ENCODE measurements at places on chromosomes 13 and 19.
A peak's percentile ranks its signal among the peaks of the same experiment; 100 is the strongest.

DNA sequence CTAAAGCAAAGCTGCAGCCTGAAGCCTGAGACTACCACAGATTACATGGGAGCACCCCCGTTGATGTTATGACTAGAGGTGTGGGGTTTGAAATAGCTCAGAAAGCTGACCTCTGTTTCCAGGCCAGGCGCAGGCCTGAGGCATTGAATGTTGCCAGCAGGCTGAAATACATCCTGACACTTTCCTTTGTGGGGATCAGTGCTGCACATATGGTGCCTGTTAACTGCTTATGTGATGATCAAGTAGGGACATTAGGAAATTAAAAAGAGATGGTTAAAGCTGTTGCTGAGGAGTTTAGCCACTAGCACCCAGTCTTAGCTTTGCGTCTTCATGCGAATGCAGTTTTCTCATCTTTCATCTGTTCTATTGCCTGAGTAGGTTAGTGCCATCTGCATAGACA is 83.2 kb downstream of the CCNA1 start:
- DNase-seq = peak; percentile 57

- no peak for DNase-seq
Observed at GRCh38 chr13:25136880-25137787, 35.0 kb downstream of the AMER2 start.

DNA sequence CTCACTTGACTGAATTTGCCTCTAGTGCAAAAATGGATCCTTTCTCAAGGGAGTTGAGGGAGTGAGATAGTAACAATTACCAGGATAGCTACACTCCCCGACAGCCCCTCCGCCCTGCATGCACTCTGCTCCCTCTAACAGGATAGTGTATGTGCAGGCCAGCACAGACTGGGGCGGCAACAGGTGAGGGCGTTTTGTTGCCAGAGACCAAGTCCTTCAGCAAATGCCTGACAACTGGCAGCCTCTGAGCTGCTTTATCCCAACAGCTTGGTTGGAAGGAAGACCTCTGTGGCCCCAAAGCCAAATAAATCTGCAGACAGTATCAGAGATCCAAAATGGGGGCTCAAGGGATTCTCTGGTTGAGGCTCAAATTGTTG is 86.6 kb downstream of the SLC7A1 start:
- DNase-seq = no peak

- DNase-seq = no peak
Observed at GRCh38 chr13:89890806-89891205, 1456.7 kb upstream of the MIR17HG start.

GRCh38 chr13:79037197-79037596 is 368.9 kb downstream of the RBM26 start:
- DNase-seq = no peak

DNA sequence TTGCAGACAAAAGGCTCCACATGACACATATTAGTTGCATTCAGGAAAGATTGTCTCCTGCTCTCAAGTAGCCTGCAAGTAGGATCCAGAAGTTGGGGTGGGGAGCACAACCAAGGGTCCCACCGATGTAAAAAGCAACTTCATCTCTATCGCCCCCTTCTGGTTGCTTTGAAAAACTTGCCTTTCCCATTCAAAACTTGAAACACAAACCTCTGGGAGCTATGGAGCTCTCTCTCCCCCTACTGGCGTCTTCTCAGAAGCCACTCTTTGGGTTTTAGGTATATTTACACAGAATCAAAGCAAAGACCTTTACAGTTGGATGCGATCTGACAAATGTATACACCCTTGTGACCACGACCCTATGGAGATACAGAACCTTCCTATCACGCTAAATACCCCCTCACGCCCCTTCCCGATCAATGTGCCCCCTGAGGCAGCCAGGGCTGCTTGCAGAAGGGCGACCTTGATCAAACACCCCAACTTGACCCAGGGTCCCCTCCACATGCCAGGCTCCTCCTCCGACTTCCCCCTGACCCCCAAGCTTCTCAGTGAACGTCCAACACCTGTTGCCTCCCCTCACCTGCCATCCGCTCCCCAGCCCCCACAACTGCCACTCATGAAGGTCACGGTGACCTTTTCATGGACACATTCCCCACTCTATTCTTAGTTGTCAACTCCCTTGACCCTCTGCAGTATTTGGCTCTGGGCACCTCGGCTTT is 10.1 kb downstream of the NOSIP start:
- peak; percentile 83 for DNase-seq

- DNase-seq = no peak
Observed at GRCh38 chr13:45882626-45883025, 31.1 kb upstream of the SIAH3 start.

- DNase-seq = no peak
Observed at GRCh38 chr19:35408284-35409171, 37.7 kb downstream of the GPR42 start.

DNA sequence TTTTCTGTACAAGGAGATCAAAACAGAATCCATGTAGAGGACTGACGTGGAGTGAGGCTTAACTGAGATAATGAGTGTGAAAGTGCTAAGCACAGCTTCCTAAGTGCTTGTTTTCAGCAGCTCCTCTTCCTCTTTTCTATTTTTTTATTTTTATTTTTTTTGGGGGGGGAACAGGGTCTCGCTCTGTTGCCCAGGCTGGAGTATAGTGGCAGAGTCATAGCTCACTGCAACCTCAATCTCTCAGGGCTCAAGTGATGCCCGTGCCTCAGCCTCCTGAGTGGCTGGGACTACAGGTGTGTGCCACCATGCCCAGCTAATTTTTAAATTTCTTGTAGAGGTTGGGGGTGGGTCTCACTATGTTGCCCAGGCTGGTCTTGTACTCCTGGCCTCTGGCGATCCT is 5.6 kb upstream of the FOSB start:
- no peak for DNase-seq

- no peak for DNase-seq
Observed at GRCh38 chr13:30615866-30616541, 1.7 kb upstream of the USPL1 start.

DNA sequence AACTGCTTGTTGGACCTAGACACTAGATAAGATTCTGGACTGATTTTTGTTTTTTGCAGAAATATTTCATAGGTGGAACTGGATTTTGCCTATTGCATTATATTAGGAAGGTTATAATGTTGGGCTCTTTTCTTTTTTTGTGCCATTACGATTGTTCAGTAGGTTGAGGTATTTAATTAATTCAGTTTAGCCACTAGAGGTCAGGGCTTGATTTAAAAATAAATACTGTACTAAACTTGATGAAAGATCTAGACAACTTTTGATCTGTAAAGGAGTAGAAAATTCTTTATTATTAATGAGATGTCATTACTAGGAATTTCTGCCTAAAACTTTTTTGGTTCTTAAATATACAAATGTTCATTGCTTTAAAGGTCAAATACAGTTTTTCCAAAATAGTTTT is 15.2 kb upstream of the SUPT20H start:
- DNase-seq = no peak

Data from D341Med (cell line).